ENCODE measurements at places on chromosomes 7 and 10.

DNA sequence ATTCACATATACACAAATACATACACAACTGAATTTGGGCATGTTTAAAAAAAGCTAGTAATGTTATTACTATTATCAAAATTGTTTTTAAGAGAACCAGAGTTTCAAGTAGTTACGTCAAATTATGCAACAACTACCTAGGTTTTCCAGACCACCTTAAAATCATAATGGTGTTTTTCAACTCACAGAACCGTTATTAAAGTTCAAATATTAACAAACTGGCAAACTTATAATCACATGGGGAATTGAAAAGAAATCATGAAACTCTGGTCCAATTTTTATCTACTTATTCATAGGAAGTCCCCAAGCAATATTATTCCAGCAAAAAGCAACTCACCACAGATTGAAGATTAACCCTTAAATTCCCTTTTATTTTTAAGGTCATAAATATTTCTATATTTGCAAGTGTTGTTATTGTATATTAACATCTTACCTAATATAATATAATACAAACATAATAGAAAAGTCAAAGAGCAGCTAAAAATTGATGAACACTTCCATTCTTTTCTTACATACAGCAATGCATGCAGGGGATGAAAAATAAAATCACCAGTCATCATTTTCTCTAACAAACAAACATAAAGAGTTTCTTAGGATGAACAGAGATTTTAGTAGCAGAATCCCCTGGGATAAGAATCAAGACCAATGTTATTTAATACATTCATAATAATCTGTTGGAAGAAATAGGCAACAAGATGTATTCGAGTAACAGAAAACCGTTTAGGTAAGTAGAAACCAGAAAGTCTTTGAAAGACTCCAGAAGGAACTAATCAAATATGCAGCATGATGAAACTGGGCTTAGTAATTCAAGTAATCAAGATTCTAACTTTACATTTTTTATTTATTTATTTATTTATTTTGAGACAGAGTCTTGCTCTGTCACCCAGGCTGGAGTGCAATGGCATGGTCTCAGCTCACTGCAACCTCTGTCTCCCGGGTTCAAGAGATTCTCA is 391.1 kb downstream of the PARD3 start:
- DNase-seq: no peak

DNA sequence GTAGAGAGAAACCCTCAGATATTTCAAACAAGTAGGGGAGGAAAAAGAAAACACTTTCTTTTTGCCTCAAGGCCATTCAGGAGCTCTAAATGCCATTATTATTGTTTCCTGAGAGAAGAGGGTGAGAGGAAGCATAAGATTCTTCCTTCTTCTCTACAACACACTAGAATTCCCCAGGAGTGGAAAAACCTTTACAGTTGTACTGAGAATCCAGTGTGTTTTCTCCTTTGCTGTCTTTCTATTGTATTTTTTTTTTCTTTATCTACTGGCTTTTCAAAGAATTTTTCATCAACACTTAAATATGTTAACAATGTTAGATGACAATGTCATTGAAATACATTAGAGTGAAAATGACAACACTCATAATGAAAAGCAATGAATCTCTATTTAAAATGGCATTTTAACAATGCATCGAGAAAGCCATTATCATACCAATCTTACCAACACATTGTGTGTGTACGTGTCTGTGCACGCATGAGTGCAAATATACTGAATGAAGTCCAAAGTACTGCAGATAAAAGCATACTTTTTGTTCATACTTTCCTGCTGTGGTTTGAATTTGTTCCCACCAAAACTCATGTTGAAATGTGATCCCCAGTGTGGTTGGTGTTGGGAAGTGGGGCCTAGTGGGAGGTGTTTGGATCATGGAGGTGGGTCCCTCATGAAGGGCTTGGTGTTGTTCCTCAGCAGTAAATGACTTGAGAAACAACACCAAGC is 24.2 kb upstream of the MACC1 start:
- no peak for DNase-seq

DNA sequence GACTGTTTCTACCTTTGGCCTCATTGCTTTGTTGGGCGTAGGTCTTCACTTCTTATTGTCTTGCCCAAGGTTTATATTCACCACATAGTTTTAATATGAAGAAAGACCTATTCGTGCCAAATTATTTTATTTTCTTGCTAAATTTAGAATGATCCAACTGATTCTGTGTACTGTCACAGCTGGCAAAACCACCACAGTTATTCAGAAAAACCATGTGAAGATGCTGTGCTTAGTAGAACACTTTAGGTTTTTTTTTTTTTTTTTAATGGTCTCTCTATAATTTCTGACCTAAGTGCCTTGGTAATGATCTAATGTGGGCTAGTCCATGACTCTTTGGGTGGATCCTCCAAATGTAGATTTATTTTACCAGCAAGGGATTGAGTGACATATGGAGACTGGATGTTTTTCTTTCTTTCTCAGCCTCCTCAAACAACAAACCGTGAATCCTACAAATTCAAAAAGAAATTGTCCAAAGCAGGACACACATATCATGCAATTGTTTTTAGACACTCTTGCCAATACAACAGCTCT is 243.8 kb downstream of the DYNC1I1 start:
- DNase-seq: no peak

- DNase-seq: no peak
Measured at GRCh38 chr10:16195894-16196293, 240.9 kb upstream of the PTER start.

DNA sequence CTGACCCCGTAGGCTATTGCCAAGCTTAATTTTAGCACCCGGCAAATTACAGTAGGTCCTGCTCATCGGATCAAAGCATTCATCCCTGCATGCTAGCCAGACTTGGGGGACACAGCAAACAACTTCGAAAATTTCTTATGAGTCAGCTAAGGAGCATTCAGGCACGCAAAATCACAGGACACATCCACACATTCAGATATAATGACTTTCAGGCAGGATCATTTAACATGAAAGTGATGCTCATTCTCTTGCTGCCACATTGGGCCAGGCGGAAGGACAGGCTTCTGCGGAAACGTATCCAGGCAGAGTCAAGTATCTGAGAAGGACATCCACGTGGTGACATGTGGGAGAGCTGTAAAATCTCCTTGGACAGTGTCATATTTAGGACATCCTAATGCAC is 474.0 kb upstream of the NRP1 start:
- no peak for DNase-seq

GRCh38 chr7:124761164-124761715 is 4.4 kb downstream of the GPR37 start:
- no peak for DNase-seq

- no peak for DNase-seq
Measured at GRCh38 chr7:151752816-151753595, 123.9 kb downstream of the PRKAG2 start.

- no peak for DNase-seq
Measured at GRCh38 chr10:97821308-97822038, 28.2 kb upstream of the GOLGA7B start.

GRCh38 chr10:22133749-22134624 is 83.8 kb downstream of the EBLN1 start:
- no peak for DNase-seq

DNA sequence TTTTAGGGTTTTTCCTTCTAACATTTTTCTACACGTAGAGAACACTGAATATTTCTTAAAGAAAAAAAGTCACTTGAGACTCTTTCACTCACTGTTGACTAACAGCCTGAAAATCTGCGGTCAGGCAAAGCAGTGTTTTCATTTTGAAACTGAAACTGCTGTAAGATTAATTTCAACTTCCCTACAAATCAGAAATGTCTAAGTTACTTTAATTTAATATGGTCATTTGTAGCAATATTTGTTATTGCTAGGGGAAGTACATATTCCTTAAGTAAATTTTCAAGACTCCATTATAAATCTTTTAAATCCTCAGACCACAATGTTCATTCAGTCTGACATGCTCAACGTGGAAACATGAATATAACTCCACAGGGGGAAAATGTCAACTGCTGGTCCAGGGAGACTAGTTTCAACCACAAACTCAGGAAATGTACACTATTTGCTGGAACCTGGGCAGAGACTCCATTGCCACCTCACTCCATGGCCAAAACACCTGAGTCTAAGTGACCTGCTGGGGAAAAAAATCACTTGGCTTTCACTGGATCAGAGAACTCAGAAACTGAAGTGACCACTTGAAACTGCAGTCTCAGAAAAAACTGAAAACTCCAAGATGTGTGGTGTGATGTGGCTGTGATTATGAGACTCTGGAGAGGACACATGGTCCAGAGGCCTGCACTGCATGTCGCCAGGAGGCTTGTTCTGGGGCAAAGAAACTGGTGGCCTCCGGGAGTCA is 161.2 kb downstream of the TAX1BP1 start:
- DNase-seq: no peak
